Mesenchymal stem cell (in vitro differentiated cells and primary cell): ENCODE measurements at places on chromosomes 1 and 21.
A peak's percentile ranks its signal among the peaks of the same experiment; 100 is the strongest.

GRCh38 chr21:37231249-37231645 is 35.9 kb downstream of the VPS26C start:
- DNase-seq = no peak

DNA sequence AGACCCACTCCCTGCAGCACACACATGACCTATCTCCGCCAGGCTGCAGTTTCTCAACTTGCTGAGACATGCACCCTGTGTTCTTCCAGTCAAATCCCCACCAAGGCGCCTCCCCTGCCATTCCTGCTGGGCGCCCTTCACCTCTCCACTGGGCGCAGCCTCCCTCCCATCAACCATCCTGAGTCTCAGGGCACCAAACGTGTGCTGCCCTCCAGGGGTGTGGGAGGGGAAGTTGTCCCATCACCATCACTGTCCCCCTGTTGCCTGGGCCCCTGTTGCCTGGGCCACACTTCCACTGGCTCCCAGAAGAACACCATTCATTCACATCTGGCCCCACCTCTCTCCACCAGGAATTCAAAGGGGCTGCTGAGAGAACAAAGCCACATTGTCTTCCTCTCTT is 44.9 kb upstream of the EFHD2 start:
- DNase-seq = no peak

- DNase-seq = no peak
Measured at GRCh38 chr1:17521946-17522612, 17.4 kb upstream of the ARHGEF10L start.

GRCh38 chr21:44626673-44627143 is at the start of gene KRTAP10-9:
Gene KRTAP10-9, plus strand, starts transcription at chr21:44627093. Its CDS starts 79 bp downstream, at chr21:44627172.
- no peak for DNase-seq

- DNase-seq = no peak
Measured at GRCh38 chr1:211352985-211353515, 26.4 kb downstream of the TRAF5 start.

- DNase-seq = no peak
Measured at GRCh38 chr1:172875892-172876291, 174.8 kb downstream of the TNFSF18 start.

- DNase-seq = no peak
Measured at GRCh38 chr1:207397525-207397926, 56.6 kb upstream of the CR2 start.

- DNase-seq = no peak
Measured at GRCh38 chr1:3680488-3681230, 28.3 kb downstream of the TP73 start.

GRCh38 chr21:15624646-15625045 is 105.1 kb upstream of the USP25 start:
- DNase-seq = no peak

- DNase-seq = no peak
Measured at GRCh38 chr1:184892116-184892515, 82.2 kb downstream of the NIBAN1 start.

- DNase-seq = peak; percentile 66
Measured at GRCh38 chr1:203796236-203796605, 798 bp downstream of the ZBED6 start.

DNA sequence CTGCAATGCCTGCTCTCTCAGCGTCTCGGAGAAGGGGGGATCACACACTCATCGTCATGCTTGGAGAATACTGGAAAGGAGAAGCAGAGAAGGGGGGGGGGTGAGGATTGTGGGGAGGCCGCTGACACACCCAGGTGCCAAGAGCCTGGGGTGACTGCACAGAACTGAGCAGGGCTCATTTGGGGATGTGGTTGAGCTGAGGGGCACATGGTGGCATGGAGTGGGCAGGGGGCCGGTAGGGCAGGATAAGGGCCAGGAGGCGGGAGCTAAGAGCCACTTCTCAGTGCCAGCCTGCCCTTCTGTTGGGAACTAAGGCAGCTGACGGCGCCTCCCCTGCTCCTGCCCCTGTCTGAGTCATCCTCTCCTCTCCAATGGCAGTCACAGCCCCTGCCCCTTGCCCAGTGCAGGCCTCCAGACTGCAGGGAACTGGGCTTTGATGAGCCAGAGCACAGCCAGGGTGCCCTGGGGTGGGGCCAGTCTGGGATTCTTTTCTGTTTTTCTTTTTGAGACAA is 27.2 kb downstream of the MRPL37 start:
- peak; percentile 73 for DNase-seq

GRCh38 chr1:91684481-91685196 is 184.0 kb downstream of the CDC7 start:
- DNase-seq = peak; percentile 75

GRCh38 chr21:31201144-31201543 is 142.9 kb downstream of the TIAM1 start:
- DNase-seq = no peak

GRCh38 chr1:18893120-18893519 is 9.2 kb downstream of the ALDH4A1 start:
- no peak for DNase-seq

DNA sequence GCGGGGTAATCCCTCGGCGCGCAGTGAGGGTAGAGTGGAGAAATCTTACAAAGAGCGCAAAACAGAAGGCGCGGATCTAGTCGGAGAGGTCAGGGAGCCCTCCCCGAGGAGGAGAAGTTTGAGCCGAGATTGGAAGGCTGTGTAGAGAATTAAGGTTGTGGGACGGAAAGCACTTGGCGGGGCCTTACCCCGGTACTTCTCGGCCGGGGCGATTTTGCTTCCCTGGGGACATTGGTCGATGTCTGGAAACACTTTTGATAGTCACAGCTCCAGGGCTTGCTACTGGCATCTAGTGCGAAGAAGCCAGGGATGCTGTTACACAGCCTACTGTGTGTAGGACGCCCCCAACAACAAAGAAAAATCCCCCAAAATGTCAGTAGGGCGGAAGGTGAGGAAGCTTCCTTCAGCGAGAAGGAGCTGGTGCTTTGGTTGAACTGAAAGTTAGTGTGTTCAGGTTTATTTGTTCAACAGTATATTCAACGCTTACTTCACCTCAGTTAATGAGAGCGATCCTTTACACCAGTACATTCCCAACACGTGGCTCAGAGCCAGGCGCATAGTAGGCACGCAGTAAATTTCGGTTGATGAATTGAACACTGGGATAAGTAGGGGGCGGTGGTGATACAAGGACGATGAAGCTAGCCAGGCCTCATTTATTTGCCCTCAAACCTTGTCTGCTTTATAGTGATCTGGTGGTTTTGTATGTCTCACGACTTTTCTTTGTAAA is 807 bp downstream of the CEP85 start:
- DNase-seq = peak; percentile 61

DNA sequence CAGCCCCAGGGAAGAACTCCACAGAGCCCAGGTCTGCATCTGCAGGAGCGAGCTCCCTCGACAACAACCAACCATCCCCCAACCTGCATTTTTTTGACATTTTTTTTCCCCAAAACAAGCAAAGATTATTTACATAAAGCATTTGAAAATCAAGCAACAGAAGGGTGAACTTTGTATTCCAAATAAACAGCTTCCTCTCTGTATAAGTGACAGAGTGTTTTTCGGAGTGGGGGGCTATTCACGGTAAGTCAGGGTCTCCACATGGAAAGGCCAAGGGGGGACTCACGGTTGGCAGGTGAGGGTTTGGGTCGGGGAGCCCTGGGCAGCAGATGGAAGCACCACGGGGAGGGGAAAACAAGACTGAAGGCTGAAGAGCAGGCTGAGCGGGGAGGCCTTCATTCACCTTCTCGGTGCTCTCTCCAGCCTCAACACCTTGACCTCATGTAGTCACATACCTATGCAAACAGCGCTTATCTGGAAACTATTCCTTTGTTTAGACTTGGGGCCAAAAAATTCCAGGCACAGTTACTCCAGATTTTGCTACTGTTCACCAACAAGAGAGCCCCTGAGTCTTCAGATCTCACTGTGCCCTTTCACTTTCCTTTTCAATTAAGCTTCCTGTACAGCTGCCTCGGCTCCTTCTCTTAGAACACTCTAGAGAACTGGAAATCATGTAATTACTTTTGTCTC is 27.6 kb downstream of the C2CD2 start:
- DNase-seq = peak; percentile 83

DNA sequence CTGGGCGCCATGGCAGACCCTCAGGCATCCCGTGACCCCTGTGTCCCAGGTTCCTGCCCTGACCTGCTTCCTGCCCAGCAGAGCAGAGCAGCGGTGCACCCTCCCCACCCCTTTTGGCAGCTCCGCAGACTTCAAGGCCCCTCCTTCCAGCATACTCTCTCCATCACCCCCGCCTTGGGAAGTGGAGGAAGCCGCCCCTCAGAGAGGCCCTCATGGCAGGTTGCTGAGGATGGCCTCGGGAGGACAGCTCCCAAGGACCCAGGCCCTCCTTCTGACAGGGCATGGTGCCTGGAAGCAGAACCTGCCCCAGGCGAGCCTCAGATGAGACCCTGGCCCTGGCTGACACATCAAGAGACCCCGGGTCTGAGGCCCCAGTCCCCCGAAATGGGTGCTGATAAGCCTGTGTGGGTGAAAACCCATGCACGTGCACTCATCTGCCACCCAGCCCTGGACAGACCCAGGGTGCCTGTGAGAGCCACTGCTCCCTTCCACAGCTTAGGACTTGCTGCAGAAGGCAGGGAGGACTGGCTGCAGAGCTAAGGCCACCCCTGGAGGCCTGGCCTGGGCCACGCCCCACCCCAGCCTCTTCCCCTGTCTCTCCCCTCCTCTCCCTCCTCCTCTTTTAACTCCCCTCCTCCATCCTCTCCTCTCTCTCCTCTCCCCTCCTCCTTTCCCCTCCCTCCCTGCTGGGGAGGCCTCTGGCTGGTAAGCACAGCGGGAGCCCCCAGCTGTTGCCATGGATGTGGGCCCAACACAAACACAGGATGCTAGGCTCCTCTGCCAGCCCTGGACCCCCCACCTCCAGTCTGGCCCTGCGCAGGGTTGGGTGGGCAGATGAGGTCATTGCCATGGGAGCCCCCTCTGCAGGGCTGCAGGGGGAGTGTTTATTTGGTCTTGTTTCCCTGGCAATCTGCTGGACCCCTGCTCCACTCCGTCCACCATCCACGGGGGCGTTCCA is 33.7 kb downstream of the WNT9A start:
- no peak for DNase-seq

- DNase-seq = no peak
Measured at GRCh38 chr1:230307213-230307612, 118.9 kb downstream of the PGBD5 start.
